ENCODE measurements at places on chromosomes 1 and 21.

GRCh38 chr1:113946678-113947387 is 17.7 kb downstream of the HIPK1 start:
- no peak for DNase-seq

- DNase-seq: no peak
These were observed 56.6 kb upstream of the C1orf21 start for GRCh38 chr1:184329962-184330868.

GRCh38 chr1:96845464-96845863 is 123.9 kb downstream of the PTBP2 start:
- peak; percentile 17 for DNase-seq

GRCh38 chr1:212410231-212410820 is 4.4 kb downstream of the PACC1 start:
- no peak for DNase-seq

DNA sequence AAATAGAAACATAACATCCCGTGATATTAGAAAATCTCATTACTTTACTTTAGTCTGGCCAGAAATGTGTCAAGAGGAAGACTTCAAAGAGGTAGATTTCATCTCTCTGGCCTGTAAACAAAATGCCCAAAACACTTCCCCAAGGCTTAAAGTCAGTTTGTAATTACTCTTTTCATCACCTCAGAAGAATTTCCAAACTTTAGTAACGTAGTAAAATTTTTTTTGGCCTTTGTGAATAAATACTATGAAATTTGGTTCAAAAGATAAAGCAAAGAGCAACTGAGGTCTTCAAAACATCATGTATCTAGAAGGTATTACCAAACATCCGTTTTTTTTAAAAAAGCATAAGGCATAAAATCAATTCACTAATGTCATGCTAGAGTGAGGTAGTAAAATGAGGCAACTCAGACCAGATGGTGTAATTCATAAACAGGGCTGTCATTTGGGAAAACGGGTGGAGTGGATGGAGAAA is 51.4 kb downstream of the LEPR start:
- DNase-seq: no peak

Data from stimulated activated CD4-positive, alpha-beta T cell treated with anti-CD3 and anti-CD28 coated beads, TNF-alpha, amount 100 ng/mL, for 48 hours (primary cell).